GM10248 (cell line): ENCODE measurements at places on chromosomes 11 and 22.

DNA sequence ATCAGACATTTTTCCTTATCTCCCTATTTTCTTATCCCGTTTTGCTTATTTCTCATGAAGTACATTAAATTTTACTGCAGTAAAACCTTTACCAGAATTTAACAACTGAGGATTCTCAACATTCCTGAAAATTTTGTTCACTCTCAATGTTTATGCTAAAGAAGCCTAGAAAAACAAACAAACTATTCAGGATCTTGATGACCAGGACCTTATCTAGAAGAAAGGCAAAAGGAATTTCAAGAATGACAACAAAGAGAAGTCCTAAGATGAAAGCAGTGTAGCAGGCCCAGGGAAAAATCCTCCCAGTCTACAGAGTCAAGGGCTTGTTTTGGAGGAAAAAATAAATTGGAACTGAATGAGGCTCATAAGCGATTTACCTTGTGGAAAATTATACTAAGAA is 283.3 kb upstream of the ARHGAP42 start:
- DNase-seq: no peak

DNA sequence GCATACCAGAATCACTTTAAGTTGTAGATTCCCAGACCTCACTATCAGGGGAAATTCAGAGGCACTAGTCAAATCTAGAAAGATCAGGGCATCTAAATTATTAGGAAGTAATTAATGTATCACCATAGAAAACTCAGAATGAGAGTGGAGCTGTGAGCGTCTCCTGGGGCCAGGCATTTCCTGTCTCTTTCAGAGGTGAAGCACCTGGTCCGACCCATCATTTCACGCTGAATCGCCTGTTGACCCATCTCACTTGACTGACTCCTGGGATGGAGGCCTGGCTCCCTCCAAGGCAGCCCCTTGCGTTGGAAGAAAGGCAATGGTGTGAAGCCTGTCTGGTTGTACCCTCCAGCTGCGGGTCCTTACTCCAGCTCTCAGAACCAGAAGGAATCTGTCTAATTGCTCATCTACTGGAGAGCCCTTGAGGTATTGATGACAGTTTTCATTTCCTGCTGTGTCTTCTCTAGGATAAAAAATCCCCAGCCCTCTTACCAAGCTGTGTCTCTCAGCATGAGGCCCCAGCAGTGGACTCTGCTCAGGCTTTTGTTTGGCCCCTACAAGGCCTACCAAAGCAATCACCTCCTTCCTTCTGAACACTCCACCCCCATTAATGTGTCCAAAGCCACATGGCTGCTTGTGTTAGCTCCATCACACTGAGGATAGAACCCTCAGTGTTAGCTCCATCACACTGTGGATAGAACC is 93.2 kb upstream of the SYT13 start:
- DNase-seq: no peak

DNA sequence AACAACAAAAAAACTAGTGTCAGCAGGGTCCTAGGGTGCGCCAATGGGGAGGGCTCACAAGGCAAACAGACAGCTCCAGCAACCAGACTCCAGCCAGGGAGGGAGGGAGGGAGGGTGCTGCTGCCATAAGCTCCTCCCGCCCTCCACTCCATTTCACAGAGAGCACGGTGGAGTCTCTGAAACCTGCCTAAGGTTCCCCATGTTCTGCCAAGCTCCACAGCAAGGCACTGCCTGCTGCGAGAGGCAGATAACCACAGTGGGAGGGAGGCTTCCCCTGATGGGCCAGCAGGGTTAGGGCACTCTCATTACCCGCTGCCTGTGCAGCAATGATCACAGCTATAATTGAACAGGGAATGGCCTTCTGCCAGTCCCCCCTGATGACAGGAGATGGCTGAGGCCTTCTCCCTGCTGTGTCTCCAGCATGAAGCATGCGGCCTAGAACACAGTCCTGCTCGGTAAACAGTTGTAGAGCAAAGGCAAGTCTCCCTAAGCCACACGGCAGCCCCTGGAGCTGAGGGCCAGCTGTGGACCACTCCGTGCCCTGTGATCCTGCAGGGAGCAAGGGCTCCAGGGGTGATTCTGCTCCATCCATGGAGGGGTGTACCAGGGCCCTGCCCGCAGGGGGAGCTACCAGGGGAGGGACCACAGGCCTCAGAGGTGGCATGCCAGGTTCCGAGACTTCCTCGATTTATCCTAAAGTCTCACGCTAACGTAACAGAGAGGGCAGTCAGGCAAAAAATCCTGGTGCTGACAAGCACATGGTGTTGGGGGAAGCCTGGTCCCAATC is 42.9 kb downstream of the PC start:
- DNase-seq: no peak

DNA sequence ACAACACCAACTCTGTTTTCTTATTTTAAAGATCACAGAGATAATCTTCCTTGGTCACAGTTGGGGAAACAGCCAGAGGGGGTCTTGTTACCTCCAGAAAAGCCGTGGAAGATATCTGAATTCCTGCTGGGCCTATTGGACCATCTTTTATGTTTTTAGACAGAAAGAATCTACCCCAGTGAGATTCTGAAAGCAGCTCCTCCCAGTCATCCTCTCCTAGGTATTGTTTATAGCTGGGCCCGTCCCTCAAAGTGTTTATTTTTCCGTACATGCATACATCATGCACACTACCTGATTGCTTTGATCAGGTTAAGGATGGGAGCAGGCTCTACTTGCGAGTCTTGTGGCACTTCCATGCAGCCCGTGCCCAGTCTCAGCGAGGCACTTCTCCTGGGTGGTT is 742.4 kb downstream of the NTM start:
- no peak for DNase-seq

DNA sequence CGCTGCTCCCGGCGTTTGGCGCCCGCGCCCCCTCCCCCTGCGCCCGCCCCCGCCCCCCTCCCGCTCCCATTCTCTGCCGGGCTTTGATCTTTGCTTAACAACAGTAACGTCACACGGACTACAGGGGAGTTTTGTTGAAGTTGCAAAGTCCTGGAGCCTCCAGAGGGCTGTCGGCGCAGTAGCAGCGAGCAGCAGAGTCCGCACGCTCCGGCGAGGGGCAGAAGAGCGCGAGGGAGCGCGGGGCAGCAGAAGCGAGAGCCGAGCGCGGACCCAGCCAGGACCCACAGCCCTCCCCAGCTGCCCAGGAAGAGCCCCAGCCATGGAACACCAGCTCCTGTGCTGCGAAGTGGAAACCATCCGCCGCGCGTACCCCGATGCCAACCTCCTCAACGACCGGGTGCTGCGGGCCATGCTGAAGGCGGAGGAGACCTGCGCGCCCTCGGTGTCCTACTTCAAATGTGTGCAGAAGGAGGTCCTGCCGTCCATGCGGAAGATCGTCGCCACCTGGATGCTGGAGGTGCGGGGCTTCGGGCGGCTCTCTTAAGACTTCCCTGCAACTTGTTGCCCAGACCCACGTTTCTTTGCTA is at the start of gene CCND1:
Gene CCND1, plus strand, starts transcription at position 162 of the 587 bp plus-strand sequence. Its CDS starts 158 bp downstream, at position 320.
- peak; percentile 77 for DNase-seq

DNA sequence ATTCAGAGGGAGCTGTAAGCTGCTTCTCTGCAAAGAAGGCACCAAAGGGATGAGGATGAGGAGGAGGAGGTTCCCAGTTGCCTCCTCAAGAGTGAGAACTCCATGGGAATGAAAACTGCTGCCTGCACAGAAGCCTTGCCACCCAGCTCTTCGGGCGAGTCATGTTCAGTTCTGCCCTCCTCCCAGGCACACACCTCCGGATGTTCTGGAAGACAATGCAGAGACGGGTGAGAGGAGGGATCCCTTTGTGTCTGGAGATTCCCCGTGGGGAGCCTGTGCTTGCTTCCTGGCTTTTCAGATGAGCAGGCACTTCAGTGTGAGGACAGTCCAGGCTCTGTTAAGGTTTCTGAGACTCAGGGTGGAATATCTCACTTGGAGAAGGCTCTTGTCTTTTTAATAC is 295.6 kb downstream of the DDX10 start:
- DNase-seq: no peak
